ENCODE measurements at places on chromosomes 12 and 14.

DNA sequence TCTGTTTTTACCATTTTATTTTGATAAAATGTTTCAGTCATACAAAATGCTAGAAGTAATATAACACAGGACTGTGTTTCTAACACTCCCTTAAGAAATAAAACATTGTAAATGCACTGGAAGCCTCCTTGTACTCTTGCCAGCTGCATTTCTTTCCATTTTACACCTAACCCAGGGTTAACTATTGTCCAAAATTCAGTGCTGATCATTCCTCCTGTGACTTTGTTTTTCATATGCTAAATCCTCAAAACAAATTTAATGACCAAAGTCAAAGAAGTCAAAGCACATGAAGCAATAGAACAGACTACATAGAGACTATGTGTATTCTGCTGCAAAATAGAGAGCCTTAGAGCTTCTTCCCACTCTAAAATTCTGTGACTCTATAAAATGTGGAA lies 420.3 kb upstream of the PRICKLE1 start:
- no peak for DNase-seq

- DNase-seq: no peak
Observed at GRCh38 chr14:89575386-89576061, 158.5 kb upstream of the FOXN3 start.

DNA sequence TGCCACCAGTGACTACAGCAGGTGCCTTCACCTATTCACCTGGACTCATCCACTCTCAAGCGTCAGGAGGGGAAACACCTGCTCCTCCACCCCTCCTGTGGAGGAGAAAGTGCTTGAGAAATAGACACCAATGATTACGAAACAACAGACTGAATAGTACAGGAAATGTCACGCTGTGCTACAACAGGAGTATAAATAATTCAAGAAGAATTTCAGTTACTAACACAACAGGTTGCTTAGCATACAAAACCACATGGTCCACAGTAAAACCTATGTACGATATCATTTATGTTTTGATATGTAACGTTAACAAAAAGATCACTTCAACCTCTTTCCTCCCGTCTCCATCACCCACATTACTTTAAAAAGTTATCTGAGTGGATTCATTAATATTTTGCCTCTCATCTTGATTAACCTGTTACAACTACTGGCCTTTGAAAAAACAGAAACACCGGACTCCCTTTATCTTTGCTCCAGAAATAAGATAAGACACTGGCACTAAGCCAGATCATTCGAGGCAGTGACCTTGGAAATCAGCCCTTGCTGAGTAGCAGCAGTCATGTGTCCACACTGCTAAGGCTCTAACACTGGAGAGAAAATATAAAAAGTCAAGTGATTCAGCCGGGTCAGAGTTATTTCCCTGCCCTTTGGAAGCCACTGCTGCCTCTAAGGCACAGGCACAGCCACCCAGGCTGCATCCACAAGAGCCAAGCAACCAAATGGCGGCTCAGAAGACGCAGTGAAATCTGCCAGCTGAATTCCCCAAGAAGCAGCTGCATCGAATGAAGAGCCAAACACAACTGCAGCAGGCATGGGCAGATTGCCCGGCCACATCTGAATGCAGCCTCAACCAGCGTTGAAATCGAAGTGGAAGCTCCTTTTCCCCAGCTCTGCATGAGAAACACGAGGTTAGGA lies 40.9 kb downstream of the NT5DC3 start:
- DNase-seq: no peak

DNA sequence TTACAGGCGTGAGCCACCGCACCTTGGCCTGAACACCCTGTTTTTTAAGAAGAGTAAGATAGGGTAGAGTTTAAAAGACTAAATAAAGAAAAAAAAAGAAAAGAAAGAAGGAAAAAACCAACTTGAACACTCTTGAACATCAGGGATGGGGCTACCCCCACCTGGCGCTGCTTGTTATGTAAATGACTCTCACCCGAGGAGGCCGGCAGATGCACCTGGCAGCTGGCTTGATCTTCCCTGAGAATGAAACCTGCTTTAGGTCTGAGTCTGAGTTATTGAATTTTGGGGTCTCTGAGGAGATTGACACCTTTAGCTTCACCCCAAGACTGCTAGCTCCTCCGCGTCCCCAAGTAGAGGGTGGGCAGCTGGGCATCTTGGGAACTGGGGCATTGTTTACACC lies 15.5 kb upstream of the MEG3 start:
- no peak for DNase-seq

GRCh38 chr14:81113176-81113575 lies 107.6 kb downstream of the GTF2A1 start:
- DNase-seq: no peak

DNA sequence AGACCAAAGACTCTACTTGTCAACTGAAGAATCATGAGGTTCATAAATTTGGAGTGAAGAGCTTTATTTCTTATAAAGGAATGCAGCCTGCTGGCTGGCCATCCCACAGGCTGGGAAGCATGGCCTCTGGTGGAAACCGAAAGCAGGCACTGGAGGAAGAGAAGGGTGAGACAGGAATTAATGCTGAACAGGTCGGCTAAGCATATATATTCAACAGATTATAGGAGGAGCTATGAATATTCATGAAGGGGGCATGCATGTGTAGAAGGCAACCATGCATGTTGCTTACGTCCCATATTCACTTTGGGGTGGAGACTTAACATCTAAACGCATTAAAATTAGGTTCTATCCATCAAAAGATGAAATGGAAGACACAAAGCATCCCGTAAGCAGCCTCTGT lies 20.6 kb upstream of the RGS6 start:
- no peak for DNase-seq

- no peak for DNase-seq
Observed at GRCh38 chr12:1058423-1058822, 67.4 kb downstream of the ERC1 start.

DNA sequence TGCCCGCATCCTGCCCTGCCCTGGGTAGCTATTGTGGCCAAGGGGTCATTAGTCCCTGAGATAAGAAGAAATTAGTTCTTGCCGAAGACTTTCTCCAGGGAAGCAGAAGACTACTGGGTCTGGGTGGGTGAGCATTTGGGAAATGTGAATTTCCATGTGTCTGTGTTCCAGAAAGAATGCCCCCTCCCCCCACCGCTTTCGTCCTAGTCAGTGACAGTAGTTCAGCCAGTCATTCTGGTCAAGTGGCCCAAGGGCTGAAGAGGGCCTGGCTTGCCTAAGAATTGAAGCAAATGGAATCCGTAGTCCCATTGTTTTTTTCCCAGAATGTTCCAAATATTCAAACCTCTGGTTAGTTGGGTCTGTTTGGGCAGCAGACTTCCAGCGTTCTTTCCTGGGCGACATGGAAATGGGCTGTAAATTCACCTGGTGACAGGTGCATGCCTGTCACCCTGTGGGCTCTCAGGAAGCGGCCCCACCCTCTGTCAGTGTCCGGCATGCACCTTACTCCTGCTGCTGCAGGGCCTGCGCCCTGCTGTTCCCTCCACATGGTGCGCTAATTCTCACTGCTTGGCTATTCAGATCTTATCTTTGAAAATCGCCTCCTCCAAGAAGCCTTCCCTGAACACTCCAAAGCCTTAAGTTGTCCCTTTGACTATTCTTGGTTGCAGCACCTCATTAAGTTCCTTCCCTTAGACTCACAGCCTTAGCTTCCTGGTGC lies 1.4 kb upstream of the RFLNA start:
- no peak for DNase-seq

GRCh38 chr12:124301084-124301654 lies 6.3 kb downstream of the RFLNA start:
- DNase-seq: no peak

DNA sequence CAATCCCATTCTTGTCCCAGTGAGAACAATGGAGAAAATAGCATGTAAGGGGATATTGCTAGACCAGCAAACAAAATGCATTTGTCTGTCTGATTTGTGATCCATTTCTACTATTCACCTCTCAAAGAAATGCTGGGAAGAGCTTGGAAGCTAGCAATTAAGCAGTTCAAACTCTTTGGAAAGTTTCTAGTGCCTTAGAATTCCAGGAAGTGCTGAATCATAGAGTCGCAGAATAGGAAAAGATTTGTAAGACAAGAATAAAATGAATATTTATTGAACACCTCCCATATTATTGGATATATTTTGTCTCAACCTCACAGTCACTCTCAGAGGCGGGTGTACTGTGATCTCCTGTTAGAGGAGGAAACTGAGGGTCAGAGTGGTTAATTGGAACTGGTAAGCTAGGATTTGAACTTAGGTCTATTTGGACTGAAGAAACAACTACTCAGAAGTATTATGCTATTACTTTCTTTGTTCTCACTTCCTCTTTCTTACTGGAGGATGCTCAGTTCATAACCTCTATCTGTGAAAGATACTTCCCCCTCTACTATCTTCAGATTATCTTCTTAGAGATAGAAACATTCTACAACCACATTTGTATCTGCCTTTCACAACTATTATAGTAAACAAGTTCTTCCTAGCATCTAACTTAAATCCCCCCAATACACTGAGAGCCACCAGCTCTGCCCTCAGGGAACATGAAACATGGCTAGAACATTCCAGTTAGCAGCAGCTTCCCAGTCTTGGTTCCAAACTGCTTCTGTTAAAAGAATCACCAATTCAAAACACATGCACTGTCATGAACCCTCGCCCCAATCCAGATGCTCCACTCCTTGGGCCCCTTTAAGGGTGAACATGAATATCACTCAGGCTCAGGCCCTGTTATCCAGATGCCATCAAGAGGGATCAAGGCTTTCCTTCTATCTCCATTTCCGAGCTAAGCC lies 64.2 kb downstream of the DRAM1 start:
- no peak for DNase-seq

- no peak for DNase-seq
Observed at GRCh38 chr12:106434526-106434925, 77.0 kb downstream of the POLR3B start.

GRCh38 chr12:120536064-120536791 lies 2.1 kb downstream of the RNF10 start:
- no peak for DNase-seq

DNA sequence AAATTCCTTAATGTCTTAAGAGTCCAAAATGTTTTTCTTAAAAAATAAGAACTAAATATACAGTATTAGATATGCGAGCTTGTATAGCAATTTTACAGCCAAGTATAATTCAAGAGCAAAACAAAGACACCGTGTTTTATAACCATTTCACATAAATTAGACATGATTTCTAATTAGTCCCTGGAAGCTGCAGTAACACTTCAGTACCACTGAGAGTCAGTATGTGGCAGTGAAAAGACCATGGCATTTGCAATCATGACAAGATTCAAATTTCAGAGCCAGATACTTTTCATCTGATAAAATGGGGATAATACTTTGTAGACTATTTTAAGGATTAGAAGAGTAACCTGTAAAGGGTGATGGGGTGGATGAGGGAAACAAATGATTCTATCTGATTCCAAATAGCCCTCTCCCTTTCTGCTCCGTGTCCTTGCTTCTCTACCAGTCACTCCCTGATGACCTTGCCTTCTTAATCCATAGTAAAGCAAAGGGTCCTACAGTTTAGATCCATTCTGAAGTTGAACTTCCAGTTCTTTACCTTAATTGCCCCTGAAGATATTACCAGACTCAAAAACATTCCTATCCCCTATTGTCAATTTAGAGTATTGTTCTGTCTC lies 145.4 kb upstream of the ABCD2 start:
- DNase-seq: no peak
